ENCODE measurements at places on chromosomes 16 and 17.

DNA sequence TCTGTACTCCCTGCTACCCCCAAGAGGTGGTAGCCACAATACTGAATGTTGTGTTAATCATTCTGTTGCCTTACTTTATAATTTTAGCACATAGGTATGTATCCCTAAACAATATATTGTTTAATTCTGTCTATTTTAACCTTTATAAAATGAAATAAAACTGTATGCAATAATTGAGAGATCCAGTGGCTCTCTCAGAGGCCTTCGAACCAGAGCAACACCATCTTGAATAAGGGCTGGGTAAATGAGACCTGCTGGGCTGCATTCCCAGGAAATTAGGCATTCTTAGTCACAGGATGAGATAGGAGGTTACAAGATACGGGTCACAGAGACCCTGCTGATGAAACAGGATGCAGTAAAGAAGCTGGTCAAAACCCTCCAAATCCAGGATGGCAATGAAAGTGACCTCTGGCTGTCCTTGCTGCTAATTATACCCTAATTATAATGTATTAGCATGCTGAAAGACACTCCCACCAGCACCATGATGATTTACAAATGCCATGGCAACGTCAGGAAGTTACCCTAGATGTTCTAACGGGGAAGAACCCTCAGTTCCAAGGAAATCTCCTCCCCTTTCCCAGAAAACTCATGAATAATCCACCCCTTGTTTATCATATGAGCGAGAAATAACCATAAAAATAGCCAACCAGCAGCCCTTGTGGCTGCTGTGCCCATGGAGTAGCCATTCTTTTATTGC is 2.0 kb upstream of the CANT1 start:
- DNase-seq: no peak

DNA sequence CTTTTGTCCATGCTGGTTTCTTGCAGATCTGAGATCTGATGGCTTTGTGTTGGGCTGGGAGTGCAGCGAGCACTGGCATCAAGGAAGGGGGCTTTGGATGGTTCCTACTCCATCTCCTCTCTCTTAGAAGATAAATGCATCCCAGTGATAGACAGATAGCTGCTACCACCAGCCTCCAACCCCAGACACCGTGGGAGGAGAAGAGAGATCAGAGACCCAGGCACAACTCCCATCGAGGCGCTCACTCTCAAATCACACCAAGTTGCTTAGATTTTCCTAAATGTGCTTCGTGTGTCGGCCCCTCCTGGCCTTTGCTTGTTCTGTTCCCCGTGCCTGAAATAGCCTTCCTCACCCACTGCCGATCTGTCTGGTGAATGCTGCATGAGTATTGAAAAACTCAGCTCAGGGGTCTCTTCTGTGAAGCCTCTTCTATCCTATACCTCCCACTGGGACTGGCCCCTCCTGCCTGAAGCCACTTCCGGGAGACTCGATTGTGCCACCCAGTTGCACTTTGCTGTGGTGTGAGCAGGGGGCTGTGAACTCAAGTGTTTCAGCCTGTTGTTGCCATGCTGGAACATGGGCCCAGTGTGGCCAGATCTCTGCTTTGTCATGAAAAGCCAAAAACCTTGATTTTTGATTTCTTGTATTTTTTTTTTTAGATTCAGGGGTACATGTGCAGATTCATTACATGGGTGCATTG is 242.7 kb downstream of the GSG1L start:
- DNase-seq: no peak

GRCh38 chr16:67914758-67915495 is 16.7 kb downstream of the CTRL start:
- DNase-seq: no peak

- DNase-seq: no peak
Measured at GRCh38 chr16:2611499-2611862, 70.8 kb upstream of the KCTD5 start.

DNA sequence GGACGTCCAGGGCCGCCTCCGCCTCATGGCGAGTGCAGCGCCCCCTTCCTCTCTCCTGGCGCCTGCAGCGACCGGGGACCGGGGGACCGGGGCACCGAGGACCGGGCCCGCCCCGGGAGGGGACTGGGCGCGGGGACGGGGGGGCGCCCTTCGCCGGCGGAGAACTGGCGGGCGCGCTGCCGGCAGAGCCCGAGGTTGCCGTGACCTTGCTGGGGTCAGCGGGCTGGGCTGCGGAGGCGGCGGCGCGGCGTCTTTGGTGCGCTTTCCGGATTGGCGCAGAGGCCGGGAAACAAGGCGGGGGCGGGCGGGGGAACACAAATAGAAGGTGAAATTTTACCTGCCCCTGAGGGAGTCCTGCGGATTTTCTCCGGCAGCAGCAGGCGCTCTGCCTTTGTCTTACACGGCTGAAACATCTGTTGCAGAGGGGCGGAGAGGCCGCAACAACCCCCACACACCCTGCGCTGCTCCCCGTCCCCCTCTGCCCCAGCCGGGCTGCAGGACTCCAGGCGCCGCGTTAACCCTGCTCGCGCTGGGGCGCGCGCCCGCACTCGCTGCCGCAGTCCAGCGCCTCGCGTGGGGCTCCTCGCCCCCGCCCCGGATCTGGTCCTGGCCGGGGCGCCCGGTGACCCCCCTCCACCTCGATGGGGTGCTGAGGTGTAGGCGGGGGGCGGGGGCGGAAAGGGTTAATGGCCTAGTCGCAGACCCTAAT is 53.5 kb downstream of the SREBF1 start:
- peak; percentile 70 for DNase-seq

DNA sequence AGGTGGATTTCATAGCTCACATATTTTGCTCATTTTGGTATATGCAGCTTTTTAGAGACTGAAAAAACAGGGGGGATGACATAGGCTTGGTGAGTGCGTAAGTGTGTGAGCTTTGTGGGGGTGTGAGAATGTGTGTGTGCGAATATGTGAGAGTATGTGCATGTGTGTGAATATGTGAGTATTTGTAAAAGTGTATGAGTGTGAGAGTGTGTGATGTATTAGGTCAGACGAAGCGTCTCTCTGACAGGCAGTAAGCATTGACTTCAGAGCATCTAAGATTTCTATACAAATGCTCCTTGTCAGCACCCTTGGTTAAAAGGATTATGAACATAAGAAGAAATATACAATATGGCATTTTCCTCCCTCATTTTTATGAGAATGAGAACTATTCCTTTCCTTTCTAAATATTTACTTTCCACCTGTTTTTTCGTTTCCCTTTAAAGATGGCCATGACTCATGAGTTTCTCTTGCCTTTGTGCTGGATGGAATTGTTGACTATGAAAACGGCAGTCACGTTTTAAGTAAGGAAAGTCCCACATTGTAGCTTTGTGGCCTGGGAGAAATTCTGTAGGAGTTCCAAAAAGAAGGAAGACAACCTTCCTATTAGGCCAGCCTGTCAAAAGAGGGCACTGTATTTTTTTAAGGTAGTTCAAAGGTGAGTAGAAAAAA is 276.4 kb downstream of the FOXL1 start:
- DNase-seq: no peak

DNA sequence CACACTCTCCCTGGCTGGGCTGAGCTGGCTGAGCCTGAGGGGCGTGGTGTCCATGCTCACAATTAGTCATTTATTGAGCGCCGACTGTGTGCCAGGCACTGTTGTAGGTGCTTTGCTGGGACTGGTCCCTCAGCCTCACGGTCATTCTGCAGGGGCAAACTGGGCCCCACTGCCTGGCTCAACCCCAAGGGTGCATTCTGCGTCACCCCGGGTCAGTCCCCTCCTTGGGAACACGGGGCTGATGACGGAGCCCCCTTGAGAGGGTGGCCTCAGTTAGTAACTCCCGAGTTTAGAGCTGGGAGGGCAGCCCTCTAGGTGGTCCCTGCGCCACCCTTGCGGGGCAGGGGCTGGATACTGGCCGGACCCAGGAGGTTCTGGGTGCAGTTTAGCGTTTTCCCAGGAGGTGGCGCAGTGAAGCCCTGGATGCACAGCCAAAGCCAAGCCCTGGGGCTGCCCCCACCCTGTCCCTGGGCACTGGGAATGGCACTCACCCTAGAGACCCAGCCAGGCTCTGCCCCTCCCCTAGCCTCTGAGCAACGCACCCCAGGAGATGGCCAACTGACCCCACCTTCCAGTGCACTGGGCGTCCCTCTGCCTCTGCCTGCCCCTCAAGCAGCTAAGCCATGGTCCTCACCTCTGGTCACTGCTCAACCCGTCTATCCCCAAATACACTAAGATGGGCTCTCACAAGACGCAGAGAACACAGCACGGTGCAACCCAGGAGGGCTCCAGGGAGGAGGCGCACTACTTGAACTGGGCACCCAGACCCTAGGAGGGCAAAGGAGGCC is 243.2 kb upstream of the GSE1 start:
- DNase-seq: peak; percentile 16
